ENCODE measurements at places on chromosomes 7 and 10.

DNA sequence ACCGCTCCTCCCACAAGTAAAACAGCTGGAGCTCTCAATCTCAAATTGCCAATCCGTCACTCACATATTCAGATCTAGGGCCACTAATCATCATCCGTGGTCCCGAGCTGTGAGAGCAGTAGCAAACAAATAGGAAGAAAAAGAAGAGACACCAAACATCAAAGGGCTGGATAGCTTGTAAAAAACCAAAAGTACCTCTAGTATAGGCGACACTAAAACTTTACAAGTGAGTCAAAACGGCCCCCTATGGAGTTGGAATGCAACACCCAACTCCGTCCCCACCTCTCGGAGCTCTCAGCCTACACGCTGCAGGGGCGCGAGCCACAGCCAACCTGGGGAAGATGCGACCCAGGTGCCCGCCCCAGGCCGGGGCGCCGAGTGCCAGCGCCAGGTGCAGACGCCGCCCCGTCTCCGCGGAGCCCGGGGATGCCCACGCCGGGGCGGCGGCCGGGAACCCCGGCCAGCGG lies 581 bp downstream of the FAM3C start:
- DNase-seq, result no peak

DNA sequence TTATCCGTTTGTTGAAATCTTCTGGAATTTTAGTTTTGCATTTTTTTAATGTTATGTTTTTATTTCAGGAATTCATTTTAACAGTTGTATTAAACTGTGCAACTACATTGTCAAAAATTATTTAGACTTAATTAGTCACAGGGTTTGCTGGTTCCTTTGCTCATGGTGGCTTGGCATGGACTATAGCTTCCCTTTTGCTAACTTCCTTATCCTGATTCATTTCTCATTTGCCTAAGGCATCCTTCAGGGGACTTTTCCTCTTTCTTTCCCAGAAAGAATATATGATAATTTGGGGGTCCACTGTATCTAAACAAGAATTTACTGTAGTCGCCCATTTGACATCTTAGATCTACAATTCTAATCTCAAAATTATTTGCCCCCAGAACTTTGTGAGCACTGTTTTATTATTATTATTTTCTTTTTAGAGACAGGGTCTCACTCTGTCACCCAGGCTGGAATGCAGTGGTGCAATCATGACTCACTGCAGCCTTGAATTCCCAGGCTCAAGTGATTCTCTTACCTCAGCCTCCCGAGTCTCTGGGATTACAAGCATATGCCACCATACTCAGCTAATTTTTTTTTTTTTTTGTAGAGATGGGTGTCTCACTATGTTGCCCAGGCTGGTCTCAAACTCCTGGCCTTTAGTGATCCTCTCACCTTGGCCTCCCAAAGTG lies 13.9 kb downstream of the FIGNL1 start:
- no peak for DNase-seq

DNA sequence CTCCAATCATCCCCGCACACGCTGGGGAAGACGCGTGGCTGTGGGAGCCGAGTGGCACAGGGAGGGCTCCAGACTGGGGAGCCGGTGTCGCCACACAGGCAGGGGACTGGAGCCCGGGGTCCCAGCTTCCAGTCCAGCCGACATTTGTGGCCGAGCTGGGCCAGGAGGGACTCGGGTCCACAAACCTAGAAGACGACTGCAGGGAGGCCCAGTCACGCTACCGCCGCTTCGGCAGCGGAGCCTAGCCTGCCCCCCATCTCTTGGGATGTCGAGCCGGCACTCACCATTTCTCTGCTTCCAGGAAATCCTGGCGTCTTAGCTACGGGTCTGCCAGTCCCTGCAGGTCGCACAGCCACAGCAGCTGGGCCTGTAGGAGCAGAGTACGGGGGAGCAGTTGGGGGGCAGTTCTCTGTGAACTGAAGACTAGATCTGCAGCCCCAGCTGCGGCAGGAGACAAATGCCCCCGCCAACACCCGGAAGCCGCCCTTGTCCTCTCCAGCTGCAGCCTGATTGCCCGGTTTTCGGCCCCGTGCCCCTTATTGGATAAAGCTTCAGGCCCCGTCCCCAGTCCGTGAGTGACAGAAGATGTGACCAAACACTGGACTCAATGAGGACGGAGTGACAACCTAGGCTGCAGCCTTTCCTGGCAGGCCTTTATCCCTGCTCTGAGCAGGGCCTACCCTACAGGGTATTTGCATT lies 270.7 kb downstream of the ZNF33B start:
- DNase-seq, result no peak

- no peak for DNase-seq
Measured at GRCh38 chr10:35011771-35012191, 78.4 kb downstream of the CUL2 start.

DNA sequence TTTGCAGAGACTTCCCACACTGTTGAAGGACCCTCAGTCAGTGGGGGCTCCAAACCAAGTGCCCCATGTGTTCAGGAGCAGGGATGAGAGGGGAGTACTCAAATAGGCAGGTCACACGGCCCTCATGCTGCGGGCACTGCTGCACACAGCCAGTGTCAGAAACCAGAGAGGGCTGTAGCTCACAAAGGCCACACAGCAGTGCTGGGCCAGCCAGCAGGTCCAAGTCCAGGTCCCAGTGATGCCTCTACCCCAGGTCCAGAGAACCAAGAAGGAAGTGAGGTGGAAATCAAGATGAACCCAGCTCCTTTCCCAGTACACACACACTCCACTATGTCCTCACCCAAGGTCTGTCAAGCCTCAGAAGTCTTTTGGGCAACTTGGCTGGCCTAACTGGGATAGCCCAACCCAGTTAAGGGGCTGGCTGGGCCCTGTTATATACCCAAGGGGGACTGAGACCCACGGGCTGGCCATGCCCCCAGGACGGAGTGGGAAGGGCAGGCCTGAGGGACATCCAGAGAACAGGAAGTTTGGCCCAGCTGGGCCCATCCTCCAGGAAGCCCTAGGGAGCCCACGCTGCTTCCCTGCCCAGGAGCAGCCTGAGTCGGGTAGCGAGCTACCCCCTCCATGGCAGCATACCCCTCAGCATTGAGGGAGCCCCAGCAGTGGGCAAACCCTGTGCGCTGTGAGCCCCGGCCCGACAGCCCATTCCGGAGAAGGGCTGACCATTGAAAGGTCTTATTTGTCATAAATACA lies 24.3 kb downstream of the GRID1 start:
- DNase-seq, result no peak

Data from ecto neural progenitor cell (in vitro differentiated cells).